ENCODE measurements at places on chromosomes 12 and 14.

- no peak for DNase-seq
Measured at GRCh38 chr14:75476274-75476995, 45.8 kb upstream of the BATF start.

- no peak for DNase-seq
Measured at GRCh38 chr14:39343614-39344013, 88.6 kb downstream of the FBXO33 start.

DNA sequence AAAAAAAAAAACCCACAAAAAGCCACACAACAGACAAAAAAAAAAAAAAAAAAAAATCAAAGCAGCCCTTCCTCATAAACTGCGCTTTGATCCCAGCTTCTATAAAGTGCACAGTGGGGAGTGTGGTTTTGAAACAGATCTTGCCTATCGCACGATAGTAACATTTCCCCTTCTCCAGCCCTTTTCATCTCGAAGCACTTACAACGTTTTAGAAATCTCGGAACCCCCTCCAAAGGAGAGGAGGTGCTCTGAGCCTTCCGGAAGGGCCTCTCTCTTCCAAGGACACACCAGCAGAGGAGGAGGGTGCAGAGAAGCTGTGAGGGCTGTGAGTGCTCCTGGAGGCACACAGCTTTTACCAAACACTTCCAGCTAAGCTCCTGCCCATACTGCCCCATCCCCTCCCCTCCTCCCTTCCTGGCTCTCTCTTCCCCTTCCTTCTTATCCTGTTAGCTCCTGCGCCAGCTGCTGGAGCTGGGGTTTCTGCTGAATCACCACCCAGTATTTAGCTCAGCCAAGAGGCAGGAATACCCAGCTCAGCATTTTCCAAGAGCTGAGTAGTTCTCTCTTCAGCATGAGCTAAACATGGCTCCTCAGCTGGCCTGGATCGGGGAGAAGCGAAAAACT is 28.4 kb downstream of the SLC7A8 start:
- DNase-seq: no peak

DNA sequence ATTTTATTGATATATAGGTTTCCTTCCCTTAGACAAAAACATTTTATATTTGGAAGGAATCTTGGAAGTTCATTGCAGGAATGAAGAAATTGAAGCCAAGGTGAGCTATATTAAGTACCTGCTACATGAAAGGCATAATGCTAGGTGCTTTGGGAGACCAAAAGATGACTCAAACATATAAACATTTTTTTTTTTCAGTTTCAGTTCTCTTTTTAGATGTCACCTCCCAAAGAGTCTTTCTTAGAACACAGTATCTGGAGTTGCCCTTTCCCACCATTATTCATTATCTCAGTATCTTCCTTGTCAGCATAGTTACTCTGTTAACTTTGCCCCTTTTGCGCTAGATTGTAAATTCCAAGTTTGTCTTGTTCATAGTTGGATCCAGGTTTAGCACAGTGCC is 1.1 kb downstream of the LIN52 start:
- DNase-seq: no peak

Measured in T-helper 2 cell treated with Interferon-gamma antibody and Interleukin-4, amounts not matched to agents 5 μg/mL and 100 μg/mL, for 36 hours (primary cell).